Activated CD4-positive, alpha-beta T cell treated with anti-CD3 and anti-CD28 coated beads for 4 hours (primary cell): ENCODE measurements at places on chromosomes 3 and 15.

GRCh38 chr3:151350656-151351055 lies 21.3 kb upstream of the P2RY13 start:
- no peak for DNase-seq

DNA sequence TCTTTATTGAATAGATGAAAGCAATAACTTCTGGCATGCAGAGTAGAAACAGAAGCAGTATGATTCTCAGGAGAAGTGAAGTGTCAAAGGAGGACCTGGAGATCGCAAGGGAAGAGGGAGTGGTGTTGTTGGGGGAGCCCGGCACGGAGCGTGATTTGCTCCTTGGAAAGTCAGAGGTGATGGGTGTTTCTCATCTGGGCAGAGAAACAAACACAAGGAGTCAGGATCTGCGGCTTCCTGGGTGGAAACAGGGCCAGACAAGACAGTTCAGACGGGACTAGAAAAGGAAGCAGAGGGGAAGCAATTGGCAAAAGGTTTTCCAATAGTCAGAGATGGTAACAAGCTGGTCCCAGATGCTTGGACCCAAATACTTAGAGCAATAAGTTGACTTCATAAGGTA lies 34.4 kb upstream of the CCDC80 start:
- no peak for DNase-seq

- DNase-seq: no peak
Measured at GRCh38 chr3:17885986-17886385, 143.6 kb upstream of the TBC1D5 start.

GRCh38 chr3:94162700-94163099 lies 99.8 kb downstream of the NSUN3 start:
- no peak for DNase-seq

GRCh38 chr3:47283193-47283537 lies 421 bp downstream of the KLHL18 start:
- DNase-seq: no peak

DNA sequence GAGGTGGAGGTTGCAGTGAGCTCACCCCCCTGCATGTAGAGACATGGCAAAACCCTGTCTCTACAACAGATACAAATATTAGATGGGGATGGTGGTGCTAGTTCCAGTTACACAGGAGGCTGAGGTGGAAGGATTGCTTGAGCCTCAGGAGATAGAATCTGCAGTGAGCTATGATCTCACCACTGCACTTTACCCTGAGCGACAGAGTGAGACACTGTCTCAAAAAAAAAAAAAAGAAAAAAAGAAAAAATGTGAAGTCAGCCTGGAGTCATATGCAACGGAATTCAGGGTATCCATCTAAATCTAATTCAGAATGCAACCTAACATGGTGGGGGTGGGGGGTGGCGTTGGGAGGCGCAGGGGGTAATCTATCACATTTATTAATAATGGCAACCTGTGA lies 37.1 kb upstream of the NR2F2 start:
- DNase-seq: no peak

DNA sequence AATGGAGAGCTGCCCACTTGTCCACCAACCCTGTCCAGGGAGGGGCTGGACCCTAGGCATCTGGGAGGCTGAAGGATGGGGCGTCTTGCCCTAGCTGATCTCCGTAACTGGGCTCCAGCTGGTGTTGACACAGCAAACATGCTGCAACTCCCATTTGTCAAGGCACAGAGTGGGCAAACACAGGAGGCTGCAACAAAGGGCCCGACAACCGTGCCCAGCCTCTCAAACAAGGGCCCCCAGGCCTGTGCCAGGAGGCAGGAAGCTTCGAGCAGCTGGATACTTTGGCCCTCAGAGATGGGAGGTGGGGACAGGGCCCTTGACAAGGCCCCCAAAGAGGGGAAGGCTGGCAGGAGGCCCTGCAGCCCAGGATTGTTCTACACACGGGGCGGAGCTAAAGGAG lies 64.2 kb upstream of the TMEM115 start:
- no peak for DNase-seq

- no peak for DNase-seq
Measured at GRCh38 chr15:95558131-95558530, 772.4 kb upstream of the NR2F2 start.

DNA sequence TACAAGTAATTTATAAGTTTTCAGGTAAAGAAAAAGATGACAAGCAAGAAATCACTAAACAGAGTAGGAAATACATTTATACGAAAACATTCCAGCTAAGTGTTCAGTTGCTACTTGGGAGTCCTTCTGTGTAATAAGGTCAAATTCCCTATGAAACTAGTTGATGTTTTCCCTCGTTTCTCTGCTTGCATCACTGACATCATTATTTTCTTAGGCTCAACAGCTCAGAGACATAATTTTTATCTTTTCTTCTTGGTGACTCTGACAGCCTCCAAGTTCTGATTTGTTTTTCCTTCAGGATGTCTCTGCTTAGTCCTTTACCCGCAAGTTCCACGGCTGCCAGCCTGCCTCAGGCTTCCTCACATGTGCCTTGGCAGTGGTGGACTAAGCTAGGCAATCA lies 173.6 kb downstream of the P3H2 start:
- no peak for DNase-seq

- no peak for DNase-seq
Measured at GRCh38 chr15:88382482-88382983, 84.7 kb downstream of the MRPL46 start.
